ENCODE measurements at places on chromosomes 5 and 9.

DNA sequence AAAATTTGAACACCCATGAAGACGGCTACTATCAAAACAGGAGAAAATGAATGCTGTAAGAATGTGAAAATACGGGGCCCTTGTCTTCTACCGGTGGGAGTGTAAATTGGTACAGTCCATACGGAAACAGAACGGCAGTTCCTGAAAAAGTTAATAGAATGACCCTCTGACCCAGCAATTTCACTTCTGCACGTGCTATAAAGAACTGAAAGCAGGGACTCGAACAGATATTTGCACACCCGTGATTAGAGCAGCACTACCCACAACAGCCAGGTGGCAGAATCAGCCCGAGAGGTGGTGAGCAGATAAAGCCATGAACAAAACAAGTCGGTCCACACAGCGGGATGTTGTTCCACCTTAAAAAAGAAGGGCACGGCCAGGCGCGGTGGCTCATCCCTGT is 22.6 kb upstream of the SLC12A7 start:
- no peak for DNase-seq

DNA sequence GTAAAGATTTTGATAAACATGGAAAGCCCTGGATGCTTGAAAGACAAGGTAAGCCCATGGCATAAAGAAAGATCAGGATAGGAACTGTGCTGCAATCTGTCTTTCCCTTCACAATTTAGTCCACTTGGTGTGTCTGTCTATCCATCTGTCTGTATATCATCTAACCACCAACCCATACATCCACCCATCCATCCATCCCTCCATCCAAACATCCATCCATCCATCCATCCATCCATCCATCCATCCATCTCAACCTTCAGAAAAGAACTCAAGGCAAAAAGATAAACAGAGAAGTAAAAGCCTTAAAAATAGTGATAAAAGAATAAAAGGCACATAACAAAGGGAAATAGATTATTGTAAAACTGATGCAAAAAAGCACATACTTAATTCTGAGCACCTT is 15.1 kb upstream of the TRIO start:
- DNase-seq: no peak

GRCh38 chr5:147586832-147587231 is 77.0 kb upstream of the DPYSL3 start:
- no peak for DNase-seq

DNA sequence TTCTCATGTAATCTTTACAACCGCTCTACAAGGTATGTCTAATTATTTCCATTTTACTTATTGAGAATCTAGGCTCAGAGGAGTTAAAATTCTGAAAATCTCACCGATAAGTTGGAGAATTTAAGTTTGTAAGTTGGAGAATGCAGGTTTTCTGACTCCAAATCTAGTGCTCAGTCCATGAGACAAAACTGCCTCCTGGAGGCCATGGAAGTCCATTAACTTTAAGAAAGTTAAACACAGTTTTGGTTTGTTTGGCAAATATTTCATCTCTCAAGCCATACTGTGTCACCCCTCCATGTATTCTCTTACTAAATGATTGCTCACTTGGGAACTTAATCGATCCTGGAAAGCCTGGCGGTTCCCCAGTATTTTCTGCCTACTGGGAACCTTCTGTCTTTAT is 52.6 kb downstream of the INIP start:
- DNase-seq: no peak

DNA sequence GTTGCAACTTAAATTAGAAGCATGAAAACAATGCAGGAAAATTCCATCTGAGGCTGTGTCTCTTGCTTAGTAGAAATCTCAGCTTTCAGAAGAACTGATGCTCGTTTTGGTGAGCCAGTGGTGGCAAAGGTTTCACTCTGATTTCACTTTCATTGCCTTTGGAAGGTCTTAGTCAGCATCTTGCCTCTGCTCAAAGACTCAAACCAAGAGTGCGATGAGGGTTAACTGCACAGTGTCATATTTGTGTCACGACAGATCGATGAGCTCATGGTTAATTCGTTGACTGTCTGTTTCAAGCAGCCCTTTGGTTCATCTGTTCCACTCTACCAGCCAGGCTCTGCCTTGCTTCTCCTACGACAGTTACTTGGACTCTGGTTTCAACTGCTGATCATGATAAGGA is 331.3 kb upstream of the KIF2A start:
- no peak for DNase-seq

- no peak for DNase-seq
These were observed 513.7 kb downstream of the CDK5RAP2 start for GRCh38 chr9:120066315-120066714.

- DNase-seq: no peak
These were observed 96.2 kb upstream of the NMUR2 start for GRCh38 chr5:152501294-152501693.

- no peak for DNase-seq
These were observed 209.3 kb upstream of the SLC24A2 start for GRCh38 chr9:19998153-19998552.

GRCh38 chr5:54936201-54936600 is 49.2 kb downstream of the ESM1 start:
- DNase-seq: no peak

DNA sequence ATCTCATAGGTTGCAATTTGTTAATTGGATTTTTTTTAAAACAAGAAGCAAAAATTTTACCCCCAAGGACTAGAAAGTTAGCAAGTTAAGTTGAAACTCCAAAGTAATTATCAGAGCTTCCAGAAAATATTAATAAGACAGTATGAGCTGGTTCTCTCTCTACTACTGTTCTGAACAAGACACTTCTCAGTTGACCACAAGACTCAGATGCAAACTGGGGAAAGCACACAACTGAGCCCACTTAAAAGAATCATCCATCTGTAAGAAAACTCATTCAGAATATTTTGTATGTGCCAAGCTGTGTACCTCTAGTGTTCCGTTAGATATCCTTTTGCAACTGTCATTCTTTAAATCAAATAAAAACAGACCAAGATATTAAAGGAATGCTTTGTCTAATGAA is 60.0 kb downstream of the MAP1B start:
- no peak for DNase-seq

DNA sequence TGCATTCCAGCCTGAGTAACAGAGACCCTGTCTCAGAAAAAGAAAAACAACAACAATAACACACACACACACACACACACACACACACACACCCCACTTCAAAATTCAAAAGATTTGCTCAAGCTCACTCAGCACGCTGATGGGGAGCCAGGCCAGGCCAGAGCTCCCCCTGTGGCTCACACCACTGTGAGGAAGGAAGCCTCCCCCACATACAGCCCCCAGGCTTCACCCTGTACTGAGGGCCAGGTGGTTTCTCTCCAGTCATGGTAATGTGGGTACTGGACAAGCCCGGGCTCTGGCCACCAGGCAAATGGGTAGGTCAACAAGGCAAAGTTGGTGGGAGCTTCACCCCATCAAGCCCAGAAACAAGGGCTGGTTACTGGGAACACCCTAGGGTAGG is 19.0 kb downstream of the ATOX1 start:
- no peak for DNase-seq

- no peak for DNase-seq
These were observed 111.7 kb downstream of the PCSK1 start for GRCh38 chr5:96321345-96321744.

DNA sequence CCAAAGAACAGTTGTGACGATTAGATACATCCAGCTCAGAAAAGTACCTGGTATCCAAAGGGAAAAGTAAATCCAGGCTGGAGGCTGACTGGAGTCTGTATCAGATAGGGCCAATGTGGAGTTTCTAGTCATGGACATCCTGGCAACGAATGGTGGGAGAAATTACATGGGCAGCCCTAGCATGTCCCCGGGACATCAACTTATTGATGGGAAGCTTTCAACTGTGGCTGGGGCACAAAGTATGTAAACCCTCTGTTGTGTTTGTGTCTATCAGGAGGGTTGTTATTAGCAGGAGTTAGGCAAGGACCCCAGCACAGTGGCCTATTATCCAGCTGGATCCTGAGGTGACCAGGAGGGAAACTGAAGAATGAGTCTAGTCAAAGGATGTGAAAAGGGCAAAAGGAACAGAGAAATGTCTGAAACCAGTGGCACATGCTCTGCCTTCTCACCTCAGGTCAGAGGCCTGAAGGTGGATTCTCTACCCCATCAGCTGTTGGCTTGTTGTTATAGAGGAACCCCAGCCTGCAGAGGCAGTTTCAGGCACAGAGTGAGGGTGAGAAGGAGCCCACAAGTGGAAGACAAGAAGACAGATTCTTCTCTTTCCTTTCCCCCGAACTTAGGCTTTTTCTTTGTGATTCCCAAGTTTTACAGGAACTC is 19.9 kb downstream of the IFNW1 start:
- no peak for DNase-seq

DNA sequence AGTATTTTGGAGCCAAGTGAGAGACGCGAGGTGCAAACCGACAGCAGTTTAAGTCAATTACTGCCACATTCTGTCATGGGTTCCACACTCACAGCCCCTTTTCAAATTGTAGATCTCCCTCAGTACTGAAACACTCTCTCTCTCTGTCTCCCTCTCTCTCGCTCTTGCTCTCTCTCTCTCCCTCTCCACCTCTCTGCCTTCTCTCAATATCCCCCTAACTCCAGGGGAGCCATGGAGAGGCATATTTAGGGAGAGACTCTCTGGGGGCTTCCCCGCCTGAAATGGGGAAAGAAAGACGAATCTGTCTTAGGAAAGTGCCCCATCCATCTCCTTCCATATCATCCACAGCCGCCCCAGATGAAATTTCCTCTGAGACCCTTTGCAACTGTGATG is 1.6 kb downstream of the BRINP1 start:
- DNase-seq: no peak

GRCh38 chr9:84317563-84317962 is 23.0 kb downstream of the SLC28A3 start:
- no peak for DNase-seq

DNA sequence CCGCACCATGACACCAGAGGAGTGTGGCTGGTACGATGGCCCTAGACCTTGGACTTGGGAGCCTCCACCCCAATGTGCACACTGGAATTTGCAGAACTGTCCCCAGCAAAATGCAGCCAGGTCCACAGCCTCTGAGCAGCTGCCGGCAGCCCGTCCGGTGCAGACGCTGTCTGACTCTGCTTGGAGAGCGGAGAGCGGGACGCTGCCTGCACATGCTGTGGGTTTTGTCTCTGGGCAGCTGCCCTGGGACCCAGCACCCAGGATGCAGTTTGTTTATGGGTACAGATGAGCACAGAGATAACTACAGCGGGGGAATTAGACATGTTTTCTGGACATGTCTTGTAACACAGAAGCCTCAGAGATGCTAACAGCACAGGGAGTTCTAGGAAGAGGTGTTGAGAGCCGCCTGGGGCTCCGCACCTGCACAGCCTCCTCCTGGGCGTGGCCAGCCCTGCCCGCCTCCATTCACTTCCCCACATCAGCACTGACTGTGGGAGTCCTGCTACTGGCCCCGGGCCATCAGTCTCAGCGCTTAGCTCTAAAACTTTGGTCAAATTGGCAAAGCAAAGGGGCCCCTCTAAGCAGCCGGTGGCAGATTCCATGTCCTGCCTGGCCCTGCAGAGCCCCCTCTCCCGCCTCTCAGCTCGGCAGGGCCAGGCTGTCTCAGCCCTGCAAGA is 159.6 kb downstream of the IRX2 start:
- no peak for DNase-seq

DNA sequence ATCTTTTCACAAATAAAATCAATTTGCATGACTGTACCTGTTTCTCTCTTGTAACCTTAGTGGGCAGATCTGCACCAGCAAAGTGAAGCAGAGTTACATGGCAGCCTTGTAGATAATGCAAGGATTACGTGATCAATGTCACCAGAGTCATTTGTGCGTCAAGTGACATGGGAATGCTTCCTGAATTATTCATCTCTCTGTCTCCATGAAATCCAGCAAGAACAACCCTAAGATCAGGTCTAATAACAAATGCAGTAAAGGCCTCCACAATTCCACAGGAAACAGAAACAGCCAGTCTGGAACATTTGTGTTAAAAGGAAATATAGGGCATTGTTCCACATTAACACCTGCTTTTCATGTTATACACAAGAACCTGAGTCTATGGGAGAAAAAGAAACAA is 7.8 kb downstream of the GZMA start:
- no peak for DNase-seq

DNA sequence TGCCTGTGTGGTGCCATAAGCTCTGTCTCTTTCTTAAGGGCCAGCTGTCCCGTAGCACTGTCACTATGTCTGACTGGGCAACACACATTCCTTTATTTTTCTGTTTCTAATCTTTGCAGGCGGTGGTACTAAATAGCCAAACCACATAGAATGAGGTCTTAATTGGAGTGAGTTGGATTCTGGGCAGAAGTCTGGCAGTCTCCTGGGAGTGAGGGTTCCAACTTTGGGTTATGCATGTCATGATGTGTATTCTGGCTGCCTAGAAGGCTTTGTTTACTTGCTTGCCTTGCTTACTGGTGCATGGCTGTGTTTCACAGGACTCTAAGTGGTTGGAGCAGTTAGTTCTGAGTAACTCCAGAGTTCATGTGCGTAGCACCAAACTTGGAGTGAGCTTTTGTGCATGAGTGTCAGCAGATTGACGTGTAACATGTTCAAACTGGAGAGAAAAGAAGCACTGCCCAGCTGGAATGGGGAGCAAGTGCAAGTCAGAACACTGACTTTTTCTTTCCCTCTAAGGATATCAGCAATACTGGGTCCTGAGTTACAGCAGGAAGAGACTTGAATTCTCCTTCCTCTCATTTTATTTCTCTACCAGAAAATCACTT is 185.8 kb downstream of the PCSK1 start:
- DNase-seq: no peak
